NCI-H1930 (cell line): ENCODE measurements at places on chromosomes 16 and 17.

DNA sequence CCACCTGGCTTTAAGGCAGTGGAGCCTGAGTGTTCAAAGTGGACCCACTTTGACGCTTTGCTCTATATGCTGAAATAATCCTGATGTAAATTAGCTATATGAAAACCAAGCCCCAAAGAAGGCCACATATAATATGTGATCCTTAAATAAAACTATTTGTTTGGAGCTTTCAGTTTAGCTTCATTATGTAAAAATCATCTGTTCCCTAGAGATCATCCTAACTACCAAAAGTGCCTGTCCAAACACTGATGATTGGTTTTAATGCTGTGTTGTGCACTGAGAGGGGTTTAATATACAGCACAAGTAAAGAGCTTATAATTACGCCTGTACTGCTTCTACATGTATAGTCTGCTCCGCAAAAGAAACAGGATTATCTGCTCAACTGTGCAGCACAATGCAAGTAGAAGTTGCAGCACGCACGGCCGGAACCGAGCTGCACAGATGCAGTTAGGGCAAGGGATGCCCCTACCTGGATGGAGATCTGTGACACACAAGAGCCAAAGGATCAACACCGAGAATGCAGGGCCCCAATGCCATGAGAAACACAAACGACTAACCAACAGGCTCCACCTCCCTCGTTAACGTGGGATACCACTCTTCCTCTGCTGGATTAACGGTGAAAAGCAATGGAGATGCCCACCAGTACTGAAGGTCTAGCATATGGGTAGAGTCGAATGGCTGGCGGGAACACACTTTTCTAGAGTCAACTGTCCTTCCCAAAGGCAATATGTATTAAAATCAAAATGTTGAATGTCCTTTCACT is 20.5 kb downstream of the USP7 start:
- DNase-seq: no peak

GRCh38 chr17:1920948-1921351 is 91.1 kb downstream of the RPA1 start:
- DNase-seq: no peak

GRCh38 chr16:89155184-89155679 is 16.3 kb upstream of the CDH15 start:
- DNase-seq: no peak

DNA sequence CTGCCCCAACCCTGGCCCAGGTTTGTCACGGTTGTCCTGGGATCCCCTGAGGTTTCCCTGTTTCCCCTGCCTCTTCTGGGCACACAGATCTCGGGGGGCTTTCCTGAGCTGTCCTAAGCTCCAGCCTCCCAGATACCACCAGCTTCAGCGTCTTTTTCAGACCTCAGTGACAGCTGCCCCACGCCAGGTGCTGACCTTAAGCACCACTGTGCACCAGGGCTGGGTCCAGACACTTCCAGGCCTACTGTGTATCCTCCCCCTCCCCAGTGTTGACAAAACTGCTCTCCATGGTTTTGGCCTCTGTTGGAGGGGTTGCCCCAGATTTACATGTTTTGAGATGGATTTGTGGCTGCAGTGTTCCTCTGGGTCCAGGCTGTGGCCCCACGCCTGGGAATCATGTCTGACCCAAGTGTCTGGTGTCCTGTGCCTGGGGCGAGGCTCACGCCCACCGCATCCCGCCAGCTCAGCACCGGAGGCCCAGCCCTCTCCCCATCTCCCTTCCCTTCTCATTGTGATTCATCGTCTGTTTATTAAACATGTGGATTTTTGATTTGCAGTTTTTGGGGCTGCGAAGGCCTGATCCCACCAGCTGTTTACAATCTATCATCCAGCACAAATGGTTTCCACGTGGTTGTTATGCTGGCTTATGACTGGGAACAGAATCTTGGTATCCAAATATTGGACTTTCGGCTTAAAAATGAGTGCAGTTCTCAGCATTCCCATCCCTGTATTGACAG is 82.1 kb downstream of the METRNL start:
- no peak for DNase-seq

DNA sequence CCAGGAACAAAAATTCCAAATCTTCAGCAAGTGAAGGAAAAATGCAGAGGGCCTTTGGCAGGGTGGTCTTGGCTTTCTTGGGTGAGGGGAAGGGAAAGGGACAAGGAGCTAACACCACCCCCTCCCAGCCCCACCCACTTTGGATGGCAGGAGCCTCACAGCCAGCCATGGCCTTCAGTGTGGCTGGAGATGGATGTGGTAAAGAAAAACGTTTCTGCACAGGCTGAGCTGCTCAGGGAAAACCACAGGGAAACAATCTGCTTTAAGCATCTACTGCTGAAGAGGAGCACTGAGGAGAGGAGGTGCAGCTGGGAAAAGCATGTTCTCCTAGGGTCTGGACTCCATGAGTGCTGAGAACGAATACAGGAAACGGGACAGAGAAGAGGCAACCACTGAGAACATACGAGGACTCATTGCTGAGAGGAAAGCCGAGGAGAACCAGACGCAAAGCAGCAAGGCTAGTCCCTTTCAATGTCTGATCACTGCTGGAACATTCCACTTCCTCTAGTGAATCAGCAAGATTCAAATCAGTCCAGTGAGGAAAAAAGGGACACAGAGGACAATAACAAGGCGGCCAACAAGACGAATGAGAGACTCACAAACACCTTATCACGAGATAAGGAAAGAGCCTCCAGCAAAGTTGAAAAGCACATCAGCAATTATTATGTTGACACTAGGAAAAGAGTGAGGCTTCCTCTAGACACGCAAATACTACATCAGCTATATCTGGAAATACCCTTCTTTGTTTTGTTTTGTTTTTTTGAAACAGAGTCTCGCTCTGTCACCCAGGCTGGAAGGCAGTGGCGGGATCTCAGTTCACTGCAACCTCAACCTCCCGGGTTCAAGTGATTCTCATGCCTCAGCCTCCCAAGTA is 41.7 kb downstream of the ZZEF1 start:
- DNase-seq: no peak

DNA sequence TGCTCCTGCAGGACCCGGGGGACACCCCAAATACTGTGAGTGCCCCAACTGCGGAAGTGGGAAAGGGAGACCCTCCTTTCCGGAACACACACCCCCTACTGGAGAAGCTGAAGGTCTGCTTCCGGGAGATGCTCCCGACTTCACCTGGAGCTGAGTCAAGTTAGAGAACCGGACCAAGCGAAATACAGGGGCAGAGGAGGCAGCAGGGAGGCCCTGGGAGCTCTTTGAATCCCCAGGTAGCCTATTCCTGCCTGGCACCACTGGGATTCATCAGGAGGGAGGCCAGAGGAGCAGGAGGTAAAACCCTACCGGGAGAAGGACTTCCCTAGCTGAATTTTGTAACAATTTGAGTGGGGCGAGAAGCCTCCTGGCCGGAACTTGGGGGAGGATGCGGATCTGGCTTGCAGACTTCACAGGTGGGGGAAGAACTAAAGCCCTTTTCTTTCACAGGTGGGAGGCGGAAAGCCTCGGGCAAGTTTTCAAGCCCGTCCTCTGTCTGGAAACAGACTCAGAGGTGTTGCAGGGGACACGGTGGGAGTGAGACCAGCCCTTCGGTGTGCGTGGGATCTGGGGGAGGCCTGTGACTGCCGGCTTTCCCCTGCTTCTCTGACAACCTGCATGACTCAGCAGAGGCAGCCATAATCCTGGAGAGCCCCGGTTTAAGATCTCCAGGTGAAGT is 22.4 kb upstream of the TEKT1 start:
- DNase-seq: peak; percentile 67

GRCh38 chr16:76676356-76676755 is 399.2 kb downstream of the CNTNAP4 start:
- DNase-seq: no peak

GRCh38 chr16:87550495-87550961 is 51.8 kb upstream of the JPH3 start:
- DNase-seq: no peak

DNA sequence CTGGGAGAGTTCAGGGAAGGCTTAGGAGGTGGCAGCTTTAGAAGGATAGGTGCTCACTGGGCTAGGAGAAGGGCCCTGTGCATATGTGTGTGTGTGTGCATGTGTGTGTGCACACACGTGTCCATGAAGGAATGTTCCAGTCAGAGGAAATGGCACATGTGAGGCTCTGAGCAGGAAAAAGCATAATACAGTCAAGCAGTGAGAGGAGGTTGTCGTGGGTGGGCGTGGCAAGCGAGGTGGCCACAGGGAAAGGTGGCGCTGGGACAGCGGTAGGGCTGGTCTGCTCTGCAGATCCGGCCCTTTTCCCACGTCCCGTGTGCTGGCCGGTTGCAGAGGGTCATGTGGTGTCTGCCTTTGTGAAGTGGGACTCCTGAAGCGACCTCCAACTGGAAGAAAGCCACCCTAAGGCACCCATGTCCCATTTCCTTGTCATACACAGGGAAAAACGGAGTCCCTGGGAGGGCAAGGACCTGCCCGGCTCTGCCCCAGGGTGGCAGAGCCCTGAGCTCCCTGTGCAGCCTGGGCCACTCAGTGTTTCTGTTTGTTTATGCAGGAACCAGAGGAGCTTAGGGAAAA is 40.1 kb downstream of the NT5M start:
- no peak for DNase-seq

DNA sequence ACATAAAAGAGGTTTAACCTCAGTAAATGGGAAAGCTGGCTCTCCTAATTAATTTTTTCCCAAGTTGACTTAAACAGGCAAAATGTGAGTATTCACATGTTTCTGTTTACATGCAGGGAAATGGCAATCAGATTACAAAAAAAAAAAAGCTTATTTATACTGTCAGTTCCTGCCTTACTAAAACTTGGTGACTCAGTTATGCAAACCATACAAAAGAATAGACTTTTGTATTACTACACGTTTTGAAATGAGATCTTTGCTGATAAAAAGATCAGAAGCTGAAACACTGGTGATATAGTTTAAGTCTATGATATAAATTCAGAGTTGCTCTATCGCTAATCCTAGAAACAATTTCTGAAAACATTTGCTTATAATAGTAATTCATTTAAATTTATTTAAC is 9.4 kb upstream of the KCNJ2 start:
- DNase-seq: no peak

DNA sequence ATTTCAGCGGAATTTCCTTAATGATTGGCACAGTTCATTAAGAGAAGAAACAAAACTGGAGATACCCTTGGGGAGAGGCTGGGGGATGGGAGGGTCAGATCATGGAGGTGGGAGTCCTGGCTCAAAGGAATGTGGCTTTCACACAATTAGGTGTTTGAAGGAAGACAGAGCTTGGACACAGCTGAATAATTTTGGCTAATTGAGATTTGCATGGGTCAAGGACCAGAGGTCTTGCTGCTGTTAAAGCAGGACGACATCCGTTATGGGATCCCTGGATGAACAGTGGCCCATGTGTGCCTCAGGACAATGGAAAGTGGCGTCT is 160.3 kb downstream of the HS3ST3B1 start:
- DNase-seq: no peak

DNA sequence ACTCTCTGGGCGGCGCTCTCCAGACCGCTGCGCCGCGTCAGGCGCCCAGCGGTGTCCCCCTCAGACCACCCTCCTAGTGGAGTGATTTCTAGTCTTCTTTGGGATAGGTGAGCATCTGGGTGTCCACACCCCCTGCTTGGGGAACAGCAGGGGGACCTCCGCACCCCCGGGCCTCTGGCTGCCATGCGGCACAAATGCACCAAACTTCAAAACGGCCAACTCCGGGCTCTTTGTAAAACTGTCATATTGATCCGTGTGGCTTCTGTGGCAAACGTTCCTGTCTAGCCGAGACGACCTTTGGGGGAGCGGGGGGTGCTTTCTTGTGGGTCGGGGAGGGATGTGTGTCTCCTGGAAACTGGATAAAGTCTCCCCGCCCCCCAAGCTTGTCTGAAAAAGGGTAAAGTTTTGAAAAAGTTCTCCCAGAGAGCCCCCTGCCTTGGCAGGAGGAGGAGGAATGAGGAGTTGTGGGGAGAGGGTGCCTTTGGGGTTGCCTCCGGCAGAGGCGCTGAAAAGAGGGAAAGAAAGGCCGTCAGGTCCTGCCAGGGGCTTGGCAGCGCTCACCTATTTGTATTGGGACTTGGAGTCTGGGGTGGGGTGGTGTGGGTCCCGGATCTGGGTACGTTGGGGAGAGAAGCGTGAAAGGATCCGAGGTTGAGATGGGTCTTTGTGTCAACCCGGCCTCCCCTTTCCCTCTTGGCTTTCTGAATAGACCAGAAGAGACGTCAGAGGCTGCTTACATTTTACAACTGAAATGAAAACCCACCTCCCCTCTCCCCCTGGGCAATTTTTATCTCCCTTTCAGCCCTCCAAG is 2.2 kb upstream of the CHD3 start:
- DNase-seq: no peak

DNA sequence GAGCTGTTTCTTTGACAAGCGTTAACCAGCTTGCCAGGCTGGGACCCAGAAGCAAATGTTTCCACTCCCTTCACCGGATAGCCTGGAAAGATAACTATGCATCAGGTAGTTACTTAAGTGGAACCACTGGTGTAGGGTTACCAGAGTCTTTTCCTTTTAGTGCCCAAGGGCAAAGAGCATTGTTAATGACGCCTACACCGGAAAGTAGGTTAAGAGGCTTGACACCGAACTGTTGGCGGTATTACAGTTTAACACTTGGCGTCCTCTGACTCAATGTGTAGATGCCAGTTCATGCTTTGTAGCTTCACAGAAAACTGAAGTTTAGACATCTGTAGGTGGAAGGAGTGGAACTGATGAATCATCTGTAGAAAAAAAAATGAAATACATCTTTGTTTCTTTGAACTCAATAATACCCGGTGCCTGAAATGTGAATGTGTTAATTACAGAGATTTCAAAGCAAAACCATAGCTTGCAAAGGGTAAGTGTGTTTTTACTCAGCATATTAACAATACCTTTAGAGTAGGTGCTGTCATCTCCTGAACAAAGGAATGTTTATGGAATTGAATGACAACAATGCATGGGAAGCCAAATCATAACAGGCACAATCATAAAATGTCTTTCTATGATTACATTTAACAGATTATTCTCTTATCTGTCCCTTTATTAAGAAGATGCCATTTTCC is 426.7 kb upstream of the SALL1 start:
- no peak for DNase-seq

- no peak for DNase-seq
Observed at GRCh38 chr17:81305051-81305630, 10.0 kb upstream of the SLC38A10 start.

GRCh38 chr17:61627658-61628057 is 36.6 kb upstream of the NACA2 start:
- no peak for DNase-seq

DNA sequence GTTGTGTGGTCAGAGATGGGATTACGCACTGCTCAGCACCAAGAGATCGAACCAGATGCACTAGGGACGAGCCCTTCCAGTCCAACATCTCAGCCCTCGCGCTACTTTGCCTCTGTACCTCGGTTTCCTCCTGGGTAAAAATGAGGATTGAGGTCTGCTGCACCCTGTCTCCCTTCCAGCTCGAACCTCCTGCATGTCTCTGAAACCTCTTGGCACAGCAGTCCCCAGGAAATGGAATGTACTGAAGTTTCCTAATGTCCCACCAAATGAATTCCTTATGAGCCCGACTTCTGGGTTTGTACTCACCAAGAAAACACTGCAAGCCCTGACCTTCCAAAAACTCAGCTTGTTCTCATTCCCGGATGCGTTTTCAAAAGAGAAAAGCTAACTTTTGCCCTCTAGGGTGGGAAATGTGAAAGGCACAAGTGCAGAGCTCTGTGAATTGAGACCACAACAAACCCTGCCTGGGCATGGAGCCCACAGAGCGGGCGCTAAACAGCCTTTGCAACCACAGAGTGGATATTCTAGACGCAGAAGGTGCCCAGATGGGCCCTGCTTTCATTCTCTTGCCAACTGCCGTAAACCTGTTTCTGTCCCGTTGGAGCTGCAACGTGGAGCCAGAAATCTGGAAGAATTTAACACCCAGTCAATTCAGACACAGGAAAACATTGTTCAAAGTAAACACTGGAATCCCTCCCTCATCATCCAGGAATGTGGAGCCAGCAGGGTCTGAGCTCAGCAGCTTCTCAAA is 10.3 kb downstream of the CDRT4 start:
- DNase-seq: no peak

GRCh38 chr17:9361188-9361955 is 214.2 kb downstream of the STX8 start:
- no peak for DNase-seq
